ENCODE measurements at places on chromosomes 7 and 10. TPM values are rescaled to one million over a fixed set of nuclear protein-coding genes. Genes with fewer than 3 reads are reported as not detected.

DNA sequence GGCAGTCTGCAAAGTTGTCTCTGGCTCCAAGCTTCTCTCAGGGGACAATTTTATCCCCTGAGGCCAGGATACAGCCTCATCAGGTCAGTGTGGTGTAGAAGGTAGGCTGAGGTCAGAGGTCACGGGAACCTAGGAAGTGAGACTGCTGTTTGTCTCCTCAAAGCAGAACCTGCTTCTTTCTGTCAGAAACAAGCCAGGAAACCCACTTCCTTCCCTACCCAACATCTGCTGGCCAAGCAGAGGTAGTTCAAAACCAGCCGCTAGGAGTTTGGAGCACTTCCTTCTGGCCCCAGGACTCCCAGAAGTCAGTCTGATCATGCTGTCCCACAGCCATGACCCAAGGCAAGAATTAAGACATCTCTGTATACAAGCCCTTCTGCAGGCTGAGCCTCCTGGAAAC, 12.2 kb downstream of the CLRN3 start:
- peaks cover 3% of the 10 kb centered on the region for H3K27me3 ChIP-seq
- H3K36me3 ChIP-seq, result no peaks in the 10 kb centered on the region
- no peak overlapping the region for H3K4me3 ChIP-seq
- no peak overlapping the region for H3K27ac ChIP-seq

DNA sequence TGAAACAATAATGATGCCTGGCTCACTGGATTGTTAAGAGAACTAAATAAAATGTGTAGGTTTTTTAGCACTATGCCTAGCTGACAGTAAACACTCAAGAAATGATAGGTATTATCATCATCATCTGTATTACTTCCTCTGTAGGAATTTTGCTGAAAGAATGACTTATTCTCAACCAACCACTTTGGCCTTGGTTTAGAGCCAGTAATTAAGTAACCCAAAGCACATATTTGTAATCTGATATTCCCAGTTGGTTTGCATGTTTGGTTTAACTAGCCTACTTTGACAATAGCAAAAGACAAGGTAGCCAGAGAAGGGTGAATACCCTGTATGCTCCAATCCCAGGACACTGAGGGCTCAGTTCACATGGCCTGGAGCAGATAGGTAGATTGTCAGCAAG, 34.4 kb downstream of the BCAP29 start:
- no peak overlapping the region for H3K4me3 ChIP-seq
- no peaks in the 10 kb centered on the region for H3K27me3 ChIP-seq
- peaks cover 34% of the 10 kb centered on the region for H3K36me3 ChIP-seq
- H3K4me1 ChIP-seq, result peaks cover 23% of the 10 kb centered on the region
- H3K27ac ChIP-seq, result no peak overlapping the region

DNA sequence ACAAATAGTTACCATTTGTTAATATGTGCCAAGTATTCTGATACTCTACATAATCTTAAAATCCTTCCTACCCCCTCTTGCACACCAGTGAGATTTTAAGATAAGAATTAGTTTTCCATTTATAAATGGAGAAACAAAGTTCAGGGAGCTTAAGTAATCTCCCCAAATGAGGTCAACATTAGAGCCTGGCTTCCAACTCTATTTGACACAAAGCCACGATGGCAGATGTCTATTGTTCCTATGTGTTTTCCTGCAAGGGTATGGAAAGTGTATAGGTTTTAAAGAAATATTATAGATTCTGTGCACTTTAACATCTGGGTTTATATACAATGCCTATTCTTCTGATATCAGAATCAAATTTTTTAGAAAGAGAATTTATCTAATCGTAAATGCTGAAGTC, 143.9 kb upstream of the SEMA3C start:
- no peaks in the 10 kb centered on the region for H3K36me3 ChIP-seq
- no peaks in the 10 kb centered on the region for H3K27me3 ChIP-seq
- no peak for DNase-seq
- no peak overlapping the region for H3K27ac ChIP-seq
- no peaks in the 10 kb centered on the region for H3K4me1 ChIP-seq

DNA sequence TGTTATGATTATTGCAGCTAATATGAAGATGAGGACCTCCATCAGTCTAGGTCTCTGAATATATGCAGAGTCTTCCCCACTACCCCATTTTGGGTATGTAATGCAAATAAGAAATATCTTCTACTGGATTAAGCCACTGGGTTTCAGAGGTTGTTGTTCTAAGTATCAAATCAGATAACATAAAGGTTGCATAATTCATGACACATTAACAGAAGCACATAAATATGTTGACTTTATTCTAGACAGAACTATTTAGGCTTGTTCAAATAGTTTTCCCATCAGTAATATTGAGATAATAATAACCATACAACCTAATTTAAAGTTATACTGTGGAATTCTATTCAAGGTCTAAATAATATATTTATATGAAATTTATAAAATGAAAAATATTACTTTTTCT, 157.1 kb downstream of the ETV1 start:
- H3K27ac ChIP-seq, result no peak overlapping the region
- H3K4me3 ChIP-seq, result no peak overlapping the region
- no peaks in the 10 kb centered on the region for H3K27me3 ChIP-seq
- no peaks in the 10 kb centered on the region for H3K36me3 ChIP-seq

GRCh38 chr10:48465860-48466521, 138.9 kb downstream of the ARHGAP22 start:
- no peaks in the 10 kb centered on the region for H3K4me1 ChIP-seq
- no peak overlapping the region for H3K4me3 ChIP-seq
- H3K27ac ChIP-seq, result no peak overlapping the region
- DNase-seq, result no peak
- H3K27me3 ChIP-seq, result no peaks in the 10 kb centered on the region
- H3K36me3 ChIP-seq, result no peaks in the 10 kb centered on the region

- H3K4me3 ChIP-seq, result no peak overlapping the region
- H3K4me1 ChIP-seq, result peaks cover 4% of the 10 kb centered on the region
- H3K27me3 ChIP-seq, result no peaks in the 10 kb centered on the region
- no peak for DNase-seq
- no peak overlapping the region for H3K27ac ChIP-seq
These were observed 174.8 kb downstream of the TNS3 start for GRCh38 chr7:47407136-47407535.

GRCh38 chr10:6868036-6868725, 288.1 kb upstream of the PRKCQ start:
- no peak for DNase-seq
- no peaks in the 10 kb centered on the region for H3K36me3 ChIP-seq
- H3K4me1 ChIP-seq, result no peaks in the 10 kb centered on the region
- no peak overlapping the region for H3K4me3 ChIP-seq

DNA sequence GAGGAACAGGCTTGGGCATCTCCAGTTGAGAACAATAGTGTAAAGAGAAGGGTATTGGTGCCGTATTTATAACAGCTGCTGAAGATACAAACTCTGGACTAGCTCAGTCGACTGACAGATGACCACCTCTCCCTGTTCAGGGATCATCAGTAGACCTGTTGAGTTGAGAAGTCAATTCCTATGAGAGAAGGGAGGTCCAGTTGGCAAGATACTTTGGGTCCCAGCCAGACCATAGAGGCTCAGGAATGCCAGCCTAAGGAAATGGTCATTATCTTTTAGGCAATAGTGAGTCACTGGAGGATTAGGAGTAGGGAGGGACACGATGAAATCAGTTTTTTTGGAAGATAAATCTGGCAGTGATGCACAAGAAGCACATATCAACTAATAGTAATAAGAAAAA, 202.9 kb downstream of the TRIL start:
- H3K27ac ChIP-seq, result no peak overlapping the region
- no peaks in the 10 kb centered on the region for H3K36me3 ChIP-seq
- H3K4me1 ChIP-seq, result no peaks in the 10 kb centered on the region
- DNase-seq, result no peak

The TRIL gene
- total RNA-seq, result 0.12 TPM

The KAZALD1 gene
- total RNA-seq, result 0.79 TPM

The TSPAN33 gene
- 6.2 TPM for total RNA-seq

The AKR1C1 gene
- 1.0 TPM for total RNA-seq

The TBXAS1 gene
- 1.8 TPM for total RNA-seq
